Endothelial cell of umbilical vein (primary cell): ENCODE measurements at places on chromosomes 1 and 21. TPM values are rescaled to one million over a fixed set of nuclear protein-coding genes. Genes with fewer than 3 reads are reported as not detected.

DNA sequence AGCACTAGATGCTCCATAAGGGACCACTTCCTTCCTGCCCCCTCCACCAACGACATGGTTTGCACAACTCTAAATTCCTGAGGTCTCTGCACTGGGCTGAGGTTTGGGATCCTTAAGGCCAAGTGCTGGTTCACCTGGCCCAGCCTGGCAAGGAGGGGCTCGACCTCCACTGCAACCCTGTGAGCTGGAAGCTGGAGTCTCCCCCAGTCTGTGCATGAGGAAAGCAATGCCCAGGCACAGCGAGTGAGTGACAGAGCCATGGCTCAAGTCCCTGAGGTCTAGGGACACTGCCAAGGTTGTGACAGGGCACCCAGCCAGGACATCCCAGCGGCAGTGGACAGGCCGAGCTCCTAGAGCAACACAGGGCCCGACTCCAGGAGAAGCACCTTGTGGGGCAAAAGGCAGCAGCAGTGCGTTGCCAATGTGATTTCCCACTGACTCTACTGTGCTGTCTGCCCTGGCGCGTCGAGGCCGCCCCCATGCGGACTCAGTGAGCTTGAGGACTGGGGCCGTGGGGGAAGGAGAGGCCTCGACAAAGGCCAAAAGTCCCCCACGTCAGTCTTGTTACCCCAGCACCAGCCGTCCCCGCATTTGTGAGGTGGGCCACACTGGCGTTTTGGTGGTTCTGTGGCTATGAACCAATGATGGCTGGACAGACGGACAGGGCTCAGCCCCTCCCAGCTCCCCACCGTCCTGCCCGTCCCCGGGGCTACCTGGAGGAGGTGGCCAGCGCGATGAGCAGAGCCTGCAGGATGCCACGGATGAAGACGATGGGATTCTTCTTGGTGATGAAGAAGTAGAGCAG is 30.0 kb downstream of the PODN start:
- DNase-seq = no peak

DNA sequence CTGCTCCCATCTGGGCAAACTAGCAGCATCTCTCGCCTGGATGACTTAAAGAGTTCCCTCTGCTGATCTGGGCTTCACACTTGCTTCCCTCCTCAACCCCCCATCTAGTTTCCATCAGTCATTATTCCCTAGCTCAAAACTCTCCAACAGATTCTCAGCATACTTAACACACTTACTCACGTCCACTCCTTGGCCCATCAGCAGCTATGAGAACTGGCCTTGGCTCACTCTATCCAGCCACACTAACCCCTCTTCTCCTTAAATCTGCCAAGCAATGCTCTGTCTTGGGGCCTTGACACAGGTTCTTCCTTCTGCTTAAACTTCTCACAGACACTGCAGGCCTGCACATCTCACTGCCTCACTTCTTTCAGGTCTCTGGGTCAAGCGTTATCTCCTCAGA is 41.6 kb downstream of the GNG12 start:
- DNase-seq = peak; percentile 84

DNA sequence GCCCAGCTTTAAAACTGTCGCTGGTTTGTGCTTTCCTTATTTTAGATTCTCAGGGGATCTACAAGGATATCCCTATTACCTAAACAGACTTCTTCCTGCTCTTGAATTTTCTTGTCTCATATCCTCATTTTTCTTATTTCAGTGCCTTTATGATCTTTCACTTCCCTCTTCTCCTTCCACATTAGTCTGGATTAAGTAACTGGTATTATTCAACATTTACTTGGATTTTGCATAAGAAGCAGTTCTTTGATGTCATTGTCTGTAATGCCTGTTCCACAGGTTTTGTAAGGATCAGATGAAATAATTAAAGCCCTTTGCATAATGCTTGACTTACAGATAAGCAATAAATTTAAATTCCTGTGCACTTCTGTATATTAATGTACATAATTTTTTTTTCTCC is 26.5 kb downstream of the CXADR start:
- DNase-seq = no peak

DNA sequence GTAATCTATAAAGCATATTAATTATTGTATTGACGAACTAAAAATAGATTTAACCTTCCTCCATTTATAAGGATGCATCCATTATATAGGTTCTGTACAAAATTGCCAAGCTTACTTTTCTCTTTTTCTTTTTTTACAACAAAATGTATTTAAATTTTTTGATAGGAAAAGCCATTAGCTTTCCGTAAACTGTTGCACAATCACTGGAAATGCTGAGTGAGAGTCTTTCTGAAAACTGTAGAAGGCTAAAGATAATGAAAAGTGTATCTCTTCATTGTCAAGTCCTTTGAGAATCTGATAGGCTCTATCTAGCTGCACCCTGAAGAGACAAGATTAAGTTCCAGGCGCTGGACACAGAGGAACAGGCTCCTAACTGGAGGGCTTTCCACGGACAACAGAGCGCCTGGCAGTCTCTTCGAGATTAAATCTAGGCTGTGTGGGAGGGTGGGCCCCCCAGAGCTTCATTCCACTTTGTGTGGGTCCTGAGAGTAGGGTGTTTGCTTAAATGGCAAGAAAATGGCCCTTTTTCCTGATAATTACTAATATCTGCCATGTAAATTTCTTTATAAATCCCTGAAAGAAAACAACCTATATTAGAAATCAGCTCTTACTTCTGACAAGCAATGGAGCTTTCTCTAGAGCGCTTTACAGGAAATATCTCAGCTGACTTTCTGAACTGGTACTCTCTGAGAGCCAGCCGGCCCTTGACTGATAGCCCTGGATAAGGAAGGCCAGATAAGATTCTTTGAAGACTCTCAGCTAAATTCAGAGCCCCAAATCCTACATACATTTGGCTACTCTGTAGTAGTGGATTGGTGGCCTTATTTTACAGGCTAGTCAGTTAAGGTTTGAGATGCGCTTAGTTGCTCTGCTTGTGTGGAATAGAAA is 108.3 kb downstream of the FMN2 start:
- DNase-seq = no peak

DNA sequence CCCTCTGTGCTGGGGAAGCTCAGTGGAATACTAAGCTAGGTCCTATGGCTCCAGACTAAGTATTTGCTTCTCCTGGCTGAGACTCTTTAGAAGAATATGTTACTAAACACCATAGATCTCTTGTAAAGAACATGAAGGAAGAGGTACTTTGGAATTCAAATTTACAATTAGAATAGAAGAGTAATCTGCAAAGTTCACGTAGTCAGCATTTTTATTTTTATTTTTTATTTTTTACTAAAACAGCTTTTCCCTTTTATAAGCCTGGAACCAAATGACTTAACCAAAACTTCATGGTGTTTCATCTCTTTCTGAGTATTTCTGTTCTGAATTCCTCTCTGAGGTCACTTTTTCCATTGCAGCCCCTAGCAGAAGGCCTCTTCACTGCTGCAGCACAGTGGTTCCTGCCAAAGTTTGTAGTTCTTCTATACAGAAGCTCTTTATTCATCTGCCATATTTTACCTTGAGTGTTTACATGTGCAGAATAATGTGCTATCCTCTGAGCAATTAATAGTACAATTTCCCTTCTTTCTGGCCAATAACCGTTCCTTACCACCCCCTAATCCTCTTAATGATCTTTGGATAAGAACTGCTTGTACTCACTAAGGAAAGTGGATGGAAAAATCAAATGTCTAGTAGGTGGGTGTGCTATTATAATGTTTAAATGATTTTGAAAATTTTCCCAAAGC is 27.2 kb downstream of the TSEN15 start:
- no peak for DNase-seq

The LMX1A gene
- not detected in 2 replicates for total RNA-seq

GRCh38 chr1:9397997-9398526 is 105.4 kb downstream of the SPSB1 start:
- DNase-seq = peak; percentile 99

The SERPINC1 gene
- total RNA-seq = 0.35 TPM in 1 of 2 replicates, not detected in the other

DNA sequence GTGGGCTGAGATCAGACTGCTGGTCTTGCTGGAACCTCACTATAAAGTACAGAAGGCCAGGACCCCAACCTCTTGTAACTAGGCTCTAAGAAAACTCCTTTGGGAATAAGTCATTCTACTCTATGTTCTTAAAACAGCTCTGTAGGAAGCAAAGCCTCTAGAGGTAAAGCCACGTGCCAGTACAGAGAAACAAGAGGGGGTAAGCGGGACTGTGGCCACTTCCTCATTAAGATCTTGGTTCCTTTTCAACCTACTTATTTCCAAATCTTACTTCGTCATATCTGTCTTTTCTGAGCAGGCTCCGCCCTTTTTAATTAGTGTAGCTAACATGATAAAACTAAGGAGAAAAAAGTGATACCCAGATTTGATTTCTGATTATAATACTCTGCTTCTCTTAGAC is 3.8 kb downstream of the NCSTN start:
- no peak for DNase-seq

GRCh38 chr21:37658817-37659458 is 257.3 kb downstream of the KCNJ6 start:
- peak; percentile 95 for DNase-seq

- DNase-seq = peak; percentile 86
Measured at GRCh38 chr1:208029381-208030287, 118.7 kb upstream of the CD34 start.

GRCh38 chr1:2463396-2463795 is 12.7 kb upstream of the PLCH2 start:
- no peak for DNase-seq

DNA sequence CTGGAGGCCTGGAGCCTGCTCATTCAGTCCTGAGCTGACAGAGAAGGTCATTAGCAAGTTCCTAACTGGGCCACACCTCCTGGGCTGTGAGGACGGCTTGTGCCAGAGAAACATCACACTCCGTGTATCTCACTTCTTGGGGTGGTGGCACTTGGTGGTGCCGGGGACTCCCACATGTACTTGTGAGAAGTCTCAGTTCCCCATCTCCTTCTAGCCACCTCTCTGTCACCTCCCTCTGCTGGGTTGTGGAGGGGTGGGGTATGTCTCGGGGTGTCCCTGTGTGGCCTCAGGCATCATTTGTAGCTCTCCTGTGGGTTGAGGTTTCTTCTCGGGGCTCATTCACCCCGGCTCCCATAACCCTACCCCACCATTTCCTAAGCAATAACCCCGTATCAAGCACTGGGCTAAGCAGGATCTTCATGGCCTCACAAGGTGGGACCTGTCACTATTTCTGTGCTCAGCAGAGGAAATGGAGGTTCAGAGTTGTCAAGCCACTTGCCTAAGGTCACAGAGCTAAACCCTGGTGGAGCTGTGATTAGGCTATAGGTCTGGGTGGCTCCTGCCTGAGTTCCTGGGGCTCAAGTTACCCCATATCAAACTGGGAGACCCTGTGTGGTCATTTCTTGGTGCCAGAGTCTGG is 62.5 kb downstream of the UBIAD1 start:
- DNase-seq = no peak

- DNase-seq = no peak
Measured at GRCh38 chr1:246508897-246509688, 2.0 kb upstream of the SMYD3 start.

- no peak for DNase-seq
Measured at GRCh38 chr1:89190017-89190416, 8.7 kb downstream of the GBP4 start.

GRCh38 chr21:14088391-14088790 is 122.4 kb downstream of the LIPI start:
- DNase-seq = no peak

The SKI gene
- 76.0 and 80.3 TPM in 2 replicates for total RNA-seq

DNA sequence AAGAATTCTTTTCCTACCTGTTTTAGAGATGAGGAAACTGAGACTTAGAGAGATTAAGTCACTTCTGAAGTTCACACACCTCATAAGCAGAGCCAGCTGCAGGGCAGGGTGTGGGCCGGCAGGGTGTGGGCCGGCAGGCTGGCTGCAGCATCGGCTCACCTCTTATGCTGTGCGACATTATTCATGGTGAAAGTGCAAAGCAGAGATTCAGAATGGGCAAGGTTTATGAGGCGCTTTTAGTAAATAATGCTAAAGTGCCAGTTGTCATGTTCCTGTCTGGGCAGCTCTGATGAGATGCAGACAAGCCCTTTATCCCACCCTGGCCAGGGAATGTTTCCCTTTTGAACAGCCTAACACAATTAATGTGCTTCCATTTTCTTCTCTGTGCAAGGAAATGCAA is 14.6 kb downstream of the MAB21L3 start:
- DNase-seq = no peak
